BJ (cell line): ENCODE measurements at places on chromosomes 4 and X. TPM values are rescaled to one million over a fixed set of nuclear protein-coding genes. Genes with fewer than 3 reads are reported as not detected.
A peak's percentile ranks its signal among the peaks of the same experiment; 100 is the strongest.

- DNase-seq = no peak
Observed at GRCh38 chr4:2689825-2690700, 66.1 kb downstream of the TNIP2 start.

- no peak for DNase-seq
Observed at GRCh38 chr4:153780221-153780620, 8.7 kb downstream of the SFRP2 start.

- peak; percentile 10 for DNase-seq
Observed at GRCh38 chrX:51837921-51838320, 55.5 kb upstream of the MAGED1 start.

DNA sequence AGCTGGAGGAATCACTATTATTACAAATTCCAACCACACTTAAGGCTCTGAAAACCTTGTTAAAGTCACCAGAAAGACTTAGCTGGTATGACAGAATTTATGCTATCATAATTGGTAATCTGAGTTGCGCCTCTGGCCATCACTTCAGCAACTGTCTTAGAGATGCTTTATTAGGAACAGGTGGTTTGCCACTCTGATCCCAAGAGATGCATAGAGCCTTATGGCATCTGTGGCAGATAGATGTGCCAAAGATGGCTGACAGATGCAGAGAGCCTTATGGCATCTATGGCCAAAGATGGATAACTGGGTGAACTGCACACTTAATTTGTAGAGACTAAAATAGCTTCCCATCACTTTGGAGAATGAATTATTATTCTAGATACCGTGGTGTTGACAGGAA is 32.3 kb upstream of the PLAC8 start:
- DNase-seq = no peak

DNA sequence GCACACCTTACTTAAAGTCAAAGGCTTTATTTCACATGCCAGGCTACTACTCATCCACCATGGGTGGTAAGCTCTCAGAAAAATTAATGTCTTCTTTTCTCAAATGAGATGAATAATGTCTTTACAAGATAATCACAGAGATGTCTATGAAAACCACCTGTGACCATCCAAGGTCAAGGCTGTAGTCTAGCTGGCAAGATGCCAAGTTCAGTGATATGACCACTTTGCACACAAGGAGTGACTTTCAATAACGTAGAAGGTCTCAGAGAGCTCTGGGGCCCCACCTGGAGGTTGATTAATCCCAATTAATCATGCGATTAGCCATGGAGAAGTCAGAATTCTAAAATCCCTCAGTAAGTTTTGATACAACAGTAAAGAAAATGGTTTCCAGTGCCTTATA is 20.5 kb downstream of the ANOS1 start:
- DNase-seq = no peak

DNA sequence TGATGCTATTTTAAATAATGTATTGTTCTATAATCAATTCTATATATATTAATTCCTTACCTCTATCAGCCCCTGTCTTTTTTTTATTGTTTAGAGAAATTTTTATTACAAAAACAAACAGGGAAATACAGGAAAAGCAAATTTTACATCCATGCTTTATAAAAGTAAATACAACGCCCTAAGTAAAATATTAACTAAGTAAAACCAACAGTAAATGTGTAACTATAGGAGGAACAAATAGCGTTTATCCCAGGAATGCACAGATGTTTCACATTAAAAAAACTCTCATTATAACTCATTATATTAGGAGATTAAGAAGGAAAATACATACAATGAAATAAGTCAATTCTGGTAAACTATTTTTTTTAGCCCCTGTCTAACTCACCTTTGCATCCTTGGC is 8.2 kb upstream of the ITM2A start:
- DNase-seq = no peak

DNA sequence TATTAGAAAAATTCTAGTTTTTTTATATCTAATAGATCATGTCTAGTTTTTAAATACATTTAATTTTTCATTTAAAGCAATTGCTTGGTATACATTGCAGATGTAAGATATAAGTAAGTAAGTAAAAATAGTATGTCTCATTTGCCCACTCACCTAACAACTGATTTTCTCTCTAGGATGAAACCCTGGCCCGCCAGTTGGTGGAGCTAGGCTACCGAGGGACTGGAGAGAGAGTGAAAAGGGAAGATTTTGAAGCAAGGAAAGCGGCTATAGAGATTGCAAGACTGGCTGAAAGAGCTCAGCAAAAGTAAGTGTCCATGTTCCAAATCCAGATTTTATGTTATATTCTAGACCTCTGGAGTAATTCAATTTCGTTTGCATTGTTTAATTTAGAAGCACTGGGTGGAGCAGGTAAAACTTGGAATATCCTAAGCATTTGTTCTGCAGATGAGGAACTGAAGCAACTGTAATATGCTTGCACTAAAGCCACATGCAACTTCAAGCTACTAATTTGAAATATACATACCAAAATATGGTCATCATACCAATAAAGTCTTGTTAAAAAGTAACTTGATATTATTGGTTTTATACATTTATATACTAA is 27.1 kb downstream of the CFAP299 start:
- DNase-seq = no peak

DNA sequence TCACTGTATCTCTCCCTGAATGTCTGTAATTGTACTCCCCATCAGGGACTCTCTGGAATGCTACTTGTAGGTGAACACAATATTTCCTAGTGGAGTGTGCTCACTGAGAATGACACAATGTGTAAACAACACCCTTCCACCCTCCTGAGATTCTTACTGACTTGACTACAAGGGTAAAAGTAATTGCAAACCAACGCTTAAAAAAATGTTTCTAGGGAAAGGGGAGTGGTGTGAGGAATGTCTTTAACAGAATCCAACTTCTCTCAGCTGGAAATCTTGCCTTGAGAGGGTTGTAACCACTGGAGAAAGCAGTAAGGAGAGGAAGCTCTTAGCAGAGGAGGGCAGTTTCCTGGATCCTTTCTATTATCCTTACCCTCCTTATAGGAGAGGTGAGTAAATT is 5.1 kb upstream of the RAPGEF2 start:
- DNase-seq = no peak

GRCh38 chr4:147542229-147542990 is 61.5 kb downstream of the EDNRA start:
- DNase-seq = no peak

DNA sequence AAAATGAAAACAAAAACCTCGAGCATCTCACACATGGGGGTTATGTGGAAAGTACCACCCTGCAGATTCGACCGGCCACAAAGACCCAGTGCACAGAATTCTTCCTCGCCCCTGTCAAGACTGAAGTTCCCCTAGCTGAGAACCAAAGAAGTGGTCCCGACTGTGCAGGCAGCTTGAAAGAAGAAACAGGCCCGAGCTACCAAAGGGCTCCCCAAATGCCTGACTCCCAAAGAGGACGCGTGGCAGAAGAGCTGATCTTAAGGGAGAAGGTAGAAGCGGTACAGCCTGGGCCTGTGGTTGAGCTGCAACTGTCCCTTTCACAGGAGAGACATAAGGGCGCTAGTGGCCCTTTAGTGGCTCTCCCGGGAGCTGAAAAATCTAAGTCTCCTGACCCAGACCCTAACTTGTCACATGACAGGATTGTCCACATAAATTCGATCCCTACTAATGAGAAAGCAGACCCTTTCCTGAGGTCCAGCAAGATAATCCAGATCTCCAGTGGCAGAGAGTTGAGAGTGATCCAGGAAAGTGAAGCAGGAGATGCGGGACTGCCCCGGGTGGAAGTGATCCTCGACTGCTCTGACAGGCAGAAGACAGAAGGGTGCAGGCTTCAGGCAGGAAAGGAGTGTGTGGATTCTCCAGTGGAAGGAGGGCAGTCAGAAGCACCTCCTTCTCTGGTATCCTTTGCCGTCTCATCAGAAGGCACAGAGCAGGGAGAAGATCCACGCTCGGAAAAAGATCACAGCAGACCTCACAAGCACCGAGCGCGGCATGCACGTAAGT is 108.8 kb upstream of the MYOZ2 start:
- no peak for DNase-seq

DNA sequence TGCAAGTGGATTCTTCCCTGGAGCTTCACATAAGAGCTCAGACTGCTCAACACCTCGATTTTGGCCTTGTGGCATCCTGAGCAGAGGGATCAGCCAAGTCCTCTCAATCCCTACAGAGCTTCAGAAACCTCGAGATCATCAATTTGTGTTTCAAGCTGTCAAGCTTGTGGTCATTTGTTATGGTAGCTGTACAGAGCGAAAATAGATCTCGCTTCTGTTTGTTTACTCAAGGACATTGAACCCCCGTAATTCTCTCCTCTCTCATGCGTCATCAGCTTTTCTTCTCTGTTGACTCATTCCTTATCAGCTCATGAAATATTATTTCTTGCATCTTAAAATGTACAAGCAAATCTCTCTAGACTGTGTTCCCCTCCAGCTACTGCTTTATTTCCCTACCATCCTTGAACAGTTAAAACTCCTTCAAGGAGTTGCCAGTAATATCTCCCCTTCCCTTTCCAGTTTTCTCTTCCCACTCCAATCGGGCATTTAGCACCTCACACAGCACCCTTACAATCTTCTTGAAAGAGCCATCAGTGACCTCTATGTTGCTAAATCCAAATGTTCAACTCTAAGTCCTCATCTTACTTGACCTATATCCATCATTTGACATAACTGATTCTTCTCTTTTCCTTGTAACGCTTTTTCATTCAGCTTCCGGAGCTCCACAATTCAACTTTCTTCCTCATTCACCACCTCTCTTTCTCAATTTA is 106.2 kb upstream of the FAT1 start:
- DNase-seq = no peak

DNA sequence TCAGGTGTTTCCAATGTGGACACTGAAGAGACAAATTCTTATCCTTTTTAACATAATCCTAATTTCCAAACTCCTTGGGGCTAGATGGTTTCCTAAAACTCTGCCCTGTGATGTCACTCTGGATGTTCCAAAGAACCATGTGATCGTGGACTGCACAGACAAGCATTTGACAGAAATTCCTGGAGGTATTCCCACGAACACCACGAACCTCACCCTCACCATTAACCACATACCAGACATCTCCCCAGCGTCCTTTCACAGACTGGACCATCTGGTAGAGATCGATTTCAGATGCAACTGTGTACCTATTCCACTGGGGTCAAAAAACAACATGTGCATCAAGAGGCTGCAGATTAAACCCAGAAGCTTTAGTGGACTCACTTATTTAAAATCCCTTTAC is 18.6 kb downstream of the TLR7 start:
- no peak for DNase-seq

DNA sequence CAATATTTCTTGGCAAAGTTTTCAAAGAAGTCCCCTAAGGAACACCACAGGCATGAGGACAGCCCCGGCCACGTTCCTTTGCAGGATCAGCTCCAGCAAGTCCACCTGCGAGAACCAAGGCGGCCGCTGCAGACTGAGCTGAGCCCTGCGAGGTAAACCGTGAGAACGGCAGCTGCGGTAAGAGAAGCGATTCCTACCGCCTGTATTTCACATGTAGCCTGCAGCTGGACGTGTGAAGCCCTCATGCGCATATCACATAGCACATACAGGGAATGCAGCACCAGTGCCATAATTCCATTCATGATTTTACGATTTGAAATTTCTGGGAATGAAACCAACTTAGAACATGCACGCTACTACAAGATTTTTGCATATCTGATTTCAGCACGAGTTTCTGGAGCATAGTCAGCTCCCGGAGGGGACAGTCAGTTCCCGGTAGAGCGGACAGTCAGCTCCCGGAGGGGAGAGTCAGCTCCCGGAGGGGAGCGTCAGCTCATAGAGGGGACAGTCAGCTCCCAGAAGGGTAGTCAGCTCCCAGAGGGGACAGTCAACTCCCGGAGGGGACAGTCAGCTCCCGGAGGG is 41.7 kb downstream of the FGFRL1 start:
- DNase-seq = peak; percentile 85

- DNase-seq = no peak
Observed at GRCh38 chr4:114108869-114109268, 129.4 kb upstream of the ARSJ start.

- no peak for DNase-seq
Observed at GRCh38 chrX:1137531-1137930, 74.9 kb downstream of the CRLF2 start.

DNA sequence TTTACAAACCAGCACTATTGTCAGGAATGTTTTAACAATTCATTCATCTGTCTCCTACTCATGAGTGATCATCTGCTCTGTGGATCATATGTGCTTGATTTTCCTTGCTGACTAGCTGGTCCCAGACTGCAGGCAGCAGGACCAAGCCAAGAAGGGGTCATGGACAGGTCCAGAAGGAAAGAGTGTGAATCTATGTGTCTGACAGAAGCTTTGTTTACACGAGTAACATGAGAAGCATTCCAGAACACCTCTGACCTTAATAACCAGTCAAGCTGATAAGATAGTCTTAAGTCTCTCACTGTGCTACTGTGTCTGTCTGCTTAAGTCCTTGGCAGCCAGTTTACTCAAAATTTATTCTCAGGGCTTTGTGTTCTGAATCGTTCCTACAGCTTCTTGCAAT is 39.0 kb downstream of the GUCY1A1 start:
- no peak for DNase-seq

- no peak for DNase-seq
Observed at GRCh38 chrX:2962381-2962780, 33.2 kb upstream of the ARSD start.

- no peak for DNase-seq
Observed at GRCh38 chr4:36392916-36393315, 111.5 kb downstream of the DTHD1 start.

DNA sequence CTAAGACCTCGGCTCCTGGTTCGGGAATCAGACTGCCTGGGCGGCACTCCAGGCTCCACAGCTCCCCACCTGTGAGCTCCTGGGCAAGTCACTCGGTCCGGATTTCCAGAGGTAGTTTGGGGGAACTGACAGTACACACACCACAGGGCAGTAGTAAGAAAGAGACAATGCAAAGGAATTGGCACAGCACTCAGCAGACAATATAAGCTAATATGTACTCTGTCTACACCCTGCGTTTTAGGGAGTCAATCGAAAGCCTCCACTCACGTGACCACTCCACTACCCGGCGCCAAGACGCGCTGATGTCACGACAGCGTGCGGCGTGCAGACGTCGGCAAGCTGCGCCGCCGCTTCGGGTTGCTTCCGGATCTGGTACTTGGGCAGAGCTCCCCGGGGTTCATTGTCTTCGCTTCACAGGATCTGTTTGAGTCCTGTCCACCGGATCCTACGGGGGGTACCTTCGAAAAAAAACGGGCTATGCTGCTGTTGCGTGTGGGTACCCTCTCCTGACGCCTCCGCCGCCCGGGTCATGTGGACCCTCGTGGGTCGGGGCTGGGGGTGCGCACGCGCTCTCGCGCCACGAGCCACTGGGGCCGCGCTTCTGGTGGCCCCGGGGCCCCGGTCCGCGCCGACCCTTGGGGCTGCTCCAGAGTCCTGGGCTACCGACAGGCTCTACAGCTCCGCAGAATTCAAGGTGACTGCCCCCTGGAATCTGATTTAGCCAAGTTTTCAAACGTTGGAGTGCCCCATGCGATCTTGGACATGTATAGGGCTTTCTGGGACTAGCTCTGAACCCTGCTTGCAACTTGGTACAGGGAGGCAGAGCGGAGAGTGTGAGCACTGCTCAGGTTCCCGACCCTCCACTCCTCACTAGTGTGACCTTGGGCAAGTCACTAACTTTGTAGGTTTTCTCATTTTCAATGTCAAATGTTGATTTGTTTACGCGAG is at the start of gene GUF1:
Gene GUF1, plus strand, starts transcription at position 327 of the 948 bp plus-strand sequence. Its CDS starts 203 bp downstream, at position 530.
- peak; percentile 49 for DNase-seq

TLR7 gene
- polyA plus RNA-seq = not detected in 2 replicates

TEX11 gene
- polyA plus RNA-seq = not detected in 2 replicates

LUZP4 gene
- polyA plus RNA-seq = not detected in 2 replicates

GPR82 gene
- polyA plus RNA-seq = not detected in 2 replicates

DCAF16 gene
- polyA plus RNA-seq = 20.6 and 21.3 TPM in 2 replicates

TMPRSS11B gene
- not detected in 2 replicates for polyA plus RNA-seq

HERC5 gene
- polyA plus RNA-seq = 0.05 and 0.20 TPM in 2 replicates

JAKMIP1 gene
- not detected in 2 replicates for polyA plus RNA-seq

ARMCX4 gene
- 2.5 and 3.6 TPM in 2 replicates for polyA plus RNA-seq
